EL (cell line): ENCODE measurements at places on chromosomes 1 and 21.
A peak's percentile ranks its signal among the peaks of the same experiment; 100 is the strongest.

- DNase-seq, result no peak
These were observed 83.1 kb upstream of the DAB1 start for GRCh38 chr1:57506941-57507340.

- no peak for DNase-seq
These were observed 134.6 kb downstream of the BRINP2 start for GRCh38 chr1:177305040-177306018.

GRCh38 chr1:63946866-63947491, 173.2 kb downstream of the ROR1 start:
- no peak for DNase-seq

DNA sequence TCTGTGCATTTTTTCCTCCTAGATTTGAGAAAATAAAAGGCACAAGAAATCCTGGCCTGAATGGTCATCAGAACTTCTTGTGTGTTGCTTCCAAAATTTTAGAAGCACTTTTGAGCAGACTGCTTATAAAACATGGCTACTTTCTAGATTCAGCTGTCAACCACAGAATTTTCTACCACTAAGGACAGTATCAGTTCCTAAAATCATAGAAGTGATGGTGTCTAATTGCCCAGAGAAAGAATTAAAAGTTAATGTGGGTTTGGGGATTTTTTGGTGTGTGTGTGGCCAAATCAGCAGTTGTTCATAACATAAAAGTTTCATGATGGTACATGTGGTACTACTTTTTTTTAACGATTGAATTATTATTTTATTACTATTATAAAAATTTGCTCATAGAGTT, 171.4 kb upstream of the SNX7 start:
- DNase-seq, result no peak

DNA sequence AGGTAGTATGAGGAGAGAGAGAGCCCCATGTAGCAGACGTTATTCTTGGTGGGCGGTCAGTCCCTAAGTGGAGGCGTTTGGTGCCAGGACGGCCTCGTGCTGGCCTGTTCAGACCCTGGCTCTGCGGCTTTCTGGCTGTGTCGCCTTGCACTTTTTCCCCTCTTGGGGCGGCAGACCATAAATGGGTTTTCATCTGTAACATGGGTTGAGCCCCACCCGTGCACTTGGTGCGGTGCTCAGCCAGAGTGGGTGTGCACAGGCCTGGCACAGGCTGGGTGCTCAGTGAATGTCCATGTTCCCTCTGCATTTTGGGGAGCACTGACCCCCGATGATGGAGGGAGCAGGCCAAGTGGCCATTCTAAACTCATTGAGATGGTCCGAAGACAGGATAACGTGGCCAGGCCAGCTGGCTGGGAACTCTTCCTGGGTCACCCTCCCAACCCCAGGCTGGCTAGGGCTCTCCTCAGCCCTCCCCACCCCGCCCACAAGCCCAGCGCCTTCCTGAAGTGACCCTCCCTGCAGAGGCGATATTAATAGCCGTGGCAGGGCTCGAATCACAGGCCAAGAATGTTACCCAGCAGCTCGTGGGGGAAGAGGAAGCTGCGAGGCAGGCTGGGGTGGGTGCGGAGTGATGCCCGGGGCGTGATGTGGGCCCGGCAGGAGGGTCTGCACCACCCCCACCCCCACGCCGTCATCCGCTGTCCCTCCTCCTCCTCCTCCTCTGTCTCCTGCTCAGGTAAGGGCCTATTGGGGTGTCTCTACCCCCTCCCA, 78.5 kb downstream of the ARHGEF10L start:
- DNase-seq, result peak; percentile 75

DNA sequence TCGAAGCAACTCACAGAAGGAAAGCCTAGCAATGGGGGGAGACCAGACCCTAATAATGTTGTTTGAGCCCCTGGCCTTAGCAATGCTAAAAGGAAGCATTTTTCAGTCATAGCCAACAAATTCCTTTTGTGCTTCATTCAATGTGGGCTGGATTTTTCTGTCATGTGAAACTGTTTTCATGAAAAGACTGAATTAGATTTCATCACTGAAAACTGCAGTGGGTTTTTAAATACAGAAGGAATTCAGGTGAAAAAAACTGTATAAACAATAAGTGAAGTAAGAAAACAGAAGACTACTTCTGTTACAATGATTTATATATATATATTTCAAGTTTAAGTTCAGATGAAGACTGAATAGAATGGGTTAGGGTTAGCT, 204.8 kb downstream of the SMYD3 start:
- DNase-seq, result no peak

- DNase-seq, result no peak
These were observed 19.2 kb downstream of the TRPM2 start for GRCh38 chr21:44372616-44373015.

DNA sequence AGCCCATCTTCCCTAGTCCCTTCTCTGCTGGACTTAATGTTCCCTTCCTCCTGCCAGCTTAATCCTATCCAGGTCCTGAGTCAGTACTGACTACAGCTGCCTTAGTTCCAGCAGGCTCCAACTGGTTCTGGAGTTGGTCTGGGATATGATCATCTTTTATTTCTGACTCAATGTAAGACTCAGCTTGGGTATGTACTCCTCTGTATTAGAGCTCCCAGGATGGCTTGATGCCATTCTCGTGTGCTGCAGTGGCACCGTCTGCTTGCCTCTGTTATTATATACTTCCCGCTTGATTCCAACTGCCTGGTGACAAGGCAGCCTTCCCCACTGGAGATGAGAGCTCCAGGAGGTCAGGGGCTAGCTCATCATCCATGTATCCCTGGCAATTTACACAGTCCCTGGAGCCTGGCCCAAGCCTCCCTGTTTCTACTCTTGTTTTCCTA, 164.4 kb upstream of the DPT start:
- no peak for DNase-seq
